Fibroblast of skin of right biceps (primary cell): ENCODE measurements at places on chromosomes 11 and 22.

- DNase-seq: peak; percentile 31
These were observed 12.4 kb upstream of the MTMR3 start for GRCh38 chr22:29870574-29870973.

DNA sequence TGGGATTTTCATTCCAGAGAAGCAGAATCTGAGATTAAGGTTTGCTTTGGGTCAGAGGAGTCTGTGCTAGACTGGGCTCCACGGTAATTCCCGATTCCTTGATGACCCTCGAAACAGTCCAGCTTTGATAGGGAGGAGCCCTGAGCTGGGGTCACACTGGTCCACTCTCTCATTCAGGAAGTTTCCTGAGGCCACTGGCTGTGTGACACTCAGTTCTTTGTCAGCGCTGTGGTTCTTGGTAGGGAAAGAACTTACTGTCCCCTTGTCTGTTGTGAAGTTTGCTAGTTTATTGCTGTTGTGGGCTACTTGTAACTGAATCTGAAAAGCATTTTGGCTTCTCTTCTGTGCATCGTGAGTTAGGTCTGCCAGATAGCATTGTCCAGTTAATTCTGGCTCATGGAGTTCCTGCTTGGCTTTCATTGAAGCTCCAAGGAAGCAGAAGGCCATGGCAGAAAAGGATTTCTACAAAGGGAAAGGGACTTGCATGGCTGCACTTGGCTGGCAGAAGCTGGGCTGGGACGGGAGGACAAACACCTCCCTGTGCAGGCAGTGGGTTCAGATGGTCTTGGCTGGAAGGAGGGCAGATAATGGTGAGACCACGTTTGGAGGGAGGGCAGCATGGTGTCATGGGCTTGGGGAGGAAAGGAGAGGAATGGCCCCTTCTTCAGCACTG, 23.3 kb downstream of the BCR start:
- no peak for DNase-seq

- DNase-seq: no peak
These were observed 595.3 kb downstream of the OPCML start for GRCh38 chr11:132937016-132937415.

DNA sequence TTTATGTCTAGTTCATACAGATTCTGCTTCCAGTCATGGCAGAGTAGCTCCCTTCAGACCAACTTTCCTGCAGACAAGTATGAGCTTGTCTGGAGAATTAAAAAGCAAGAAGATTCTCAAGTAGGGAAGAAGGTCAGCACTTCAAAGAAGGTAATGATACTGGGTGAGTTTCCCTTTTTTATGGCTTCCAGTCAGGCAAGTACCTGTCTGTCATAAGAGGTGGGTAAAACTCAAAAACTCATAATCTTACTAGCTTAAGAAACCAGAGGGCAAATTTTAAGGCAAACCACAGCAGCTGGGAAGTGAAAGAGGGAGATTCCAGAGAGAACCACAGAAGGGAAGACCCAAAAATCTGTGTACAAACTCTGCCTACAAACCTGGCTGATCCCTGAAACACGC, 54.2 kb downstream of the DENND5A start:
- no peak for DNase-seq

- DNase-seq: peak; percentile 47
These were observed 303.4 kb upstream of the SYN3 start for GRCh38 chr22:33361581-33361980.

GRCh38 chr11:10309163-10310093, 4.6 kb downstream of the ADM start:
- peak; percentile 69 for DNase-seq

GRCh38 chr11:13174090-13174489, 103.5 kb upstream of the BMAL1 start:
- DNase-seq: no peak

- no peak for DNase-seq
These were observed 61.4 kb upstream of the CTSC start for GRCh38 chr11:88398791-88399570.

GRCh38 chr11:106400949-106401570, 323.6 kb downstream of the AASDHPPT start:
- peak; percentile 51 for DNase-seq

DNA sequence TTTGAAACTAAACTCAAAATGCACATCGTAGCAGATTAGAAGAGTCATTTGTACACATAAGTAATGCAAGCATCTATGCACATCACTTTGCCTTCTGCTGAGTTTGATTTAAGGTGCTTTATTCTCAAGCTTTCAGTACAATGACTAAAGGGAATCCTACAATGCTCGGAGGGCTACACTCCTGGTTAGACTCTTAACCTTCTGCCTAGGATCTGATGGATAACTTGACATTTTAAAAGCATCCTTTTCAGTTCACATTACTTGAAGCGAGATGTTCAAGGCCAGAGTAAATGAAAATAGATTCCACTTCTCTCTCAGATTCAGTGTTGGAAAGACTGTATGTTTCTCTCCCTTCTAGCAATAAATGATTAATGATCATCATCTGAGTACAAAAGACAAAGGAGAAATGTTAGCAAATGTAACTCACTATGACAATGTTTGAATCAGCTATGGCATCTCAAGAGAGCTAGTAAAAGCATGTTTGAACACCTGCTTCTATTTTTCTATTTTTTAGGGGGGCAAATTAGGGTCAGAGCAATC, 259.2 kb upstream of the ANO3 start:
- no peak for DNase-seq
